PC-9 (cell line): ENCODE measurements at places on chromosomes 4 and X.
A peak's percentile ranks its signal among the peaks of the same experiment; 100 is the strongest.

- no peak for DNase-seq
Observed at GRCh38 chr4:145773581-145774234, 93.8 kb downstream of the C4orf51 start.

DNA sequence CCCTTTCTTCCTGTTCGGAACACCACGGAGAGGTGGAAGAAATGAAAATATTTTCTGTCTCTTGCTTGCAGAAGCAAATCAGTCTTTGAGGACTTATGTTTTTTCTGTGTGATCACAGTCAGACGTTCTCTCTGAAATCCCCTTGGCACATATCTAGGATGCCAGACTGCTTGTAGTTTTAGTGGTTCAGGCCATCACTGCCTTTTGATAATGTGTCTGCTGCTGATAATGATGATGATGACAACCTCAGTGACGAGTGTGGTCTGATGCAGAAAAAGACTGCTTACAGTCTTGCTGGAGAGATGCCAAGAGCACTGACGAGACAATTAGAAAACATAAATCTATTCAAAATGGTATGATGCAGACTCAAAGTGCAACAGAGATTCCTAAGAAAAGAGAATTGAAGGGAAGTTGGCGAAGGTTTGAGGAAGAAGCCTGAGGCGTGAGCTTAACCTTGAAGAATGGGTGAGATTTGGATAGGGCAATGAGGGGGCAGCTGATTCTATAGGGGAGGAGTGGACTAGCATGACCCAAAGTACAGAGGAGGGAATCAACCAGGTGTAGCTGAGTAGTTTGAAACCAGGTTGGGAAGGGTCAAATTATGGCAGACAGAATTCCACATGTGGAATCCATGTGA, 7.9 kb downstream of the RAB33A start:
- DNase-seq, result no peak

DNA sequence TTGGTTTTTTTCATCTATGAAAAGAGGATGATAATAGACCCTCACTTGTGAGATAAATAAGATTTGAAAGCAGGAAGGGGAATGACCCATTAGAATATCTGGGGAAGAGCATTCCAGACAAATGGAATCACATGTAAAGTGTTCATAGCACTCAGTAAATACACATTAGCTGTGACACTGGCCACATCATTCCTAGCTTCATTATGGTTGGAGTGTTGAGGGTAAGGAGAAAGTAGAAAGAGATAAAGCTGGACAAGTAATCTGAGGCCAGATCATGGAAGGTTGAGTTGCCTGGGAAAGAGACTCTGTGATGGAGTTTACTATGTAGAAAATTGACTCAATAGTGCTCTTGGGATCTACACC, 6.9 kb upstream of the PGRMC1 start:
- DNase-seq, result no peak

DNA sequence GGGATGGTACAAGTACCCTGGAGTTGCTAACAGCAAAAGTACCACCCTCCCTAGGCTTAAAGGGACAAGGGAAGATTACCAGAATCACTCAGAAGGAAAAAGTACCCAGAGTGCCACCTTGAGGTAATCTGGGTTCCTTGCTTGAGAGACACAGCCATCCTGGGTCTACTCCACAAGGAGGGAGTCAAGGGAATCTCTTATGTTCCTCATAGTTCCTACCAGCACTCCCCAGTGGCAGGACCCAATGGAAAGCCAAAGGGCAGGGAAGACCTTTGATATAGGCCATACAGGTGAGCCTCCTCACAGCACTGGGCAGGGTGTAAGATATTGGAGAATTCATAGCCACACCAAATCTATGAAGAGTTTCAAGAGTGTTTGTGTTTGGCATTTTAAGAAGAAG, 5.7 kb downstream of the IL2 start:
- no peak for DNase-seq

DNA sequence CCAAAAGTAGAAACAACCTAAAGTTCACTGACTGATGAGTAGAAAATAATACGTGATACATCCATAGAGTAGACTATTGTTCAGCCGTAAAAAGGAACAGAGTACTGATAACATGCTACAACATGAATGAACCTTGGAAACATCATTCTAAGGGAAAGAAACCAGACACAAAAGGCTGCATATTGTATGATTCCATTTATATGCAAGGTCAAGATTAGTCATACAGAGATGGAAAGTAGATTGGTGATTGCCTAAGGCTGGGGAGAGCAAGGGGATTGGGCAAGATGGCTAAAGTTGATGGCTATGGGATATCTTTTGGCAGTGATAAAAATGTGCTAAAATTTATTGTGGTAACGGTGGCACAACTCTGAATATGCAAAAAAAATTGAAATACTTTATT, 209.1 kb downstream of the RELL1 start:
- peak; percentile 48 for DNase-seq

DNA sequence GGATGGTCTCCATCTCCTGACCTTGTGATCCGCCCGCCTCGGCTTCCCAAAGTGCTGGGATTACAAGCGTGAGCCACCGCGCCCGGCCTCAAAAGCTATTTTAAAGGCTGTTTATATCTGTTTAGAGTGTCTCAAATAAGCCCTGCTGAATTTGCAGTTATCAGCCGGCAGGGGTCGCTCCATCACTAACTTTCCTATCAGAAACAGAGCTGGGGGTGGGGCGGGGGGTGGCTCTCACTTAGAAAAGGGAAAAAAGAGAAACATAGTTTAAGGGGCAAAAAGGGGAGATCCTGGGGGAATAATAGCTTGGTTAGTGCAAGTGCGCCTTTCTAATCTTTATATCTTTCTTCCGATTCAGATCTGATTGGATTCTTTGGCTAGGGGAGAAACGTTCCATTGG, 450.7 kb downstream of the UBE2NL start:
- DNase-seq, result no peak

DNA sequence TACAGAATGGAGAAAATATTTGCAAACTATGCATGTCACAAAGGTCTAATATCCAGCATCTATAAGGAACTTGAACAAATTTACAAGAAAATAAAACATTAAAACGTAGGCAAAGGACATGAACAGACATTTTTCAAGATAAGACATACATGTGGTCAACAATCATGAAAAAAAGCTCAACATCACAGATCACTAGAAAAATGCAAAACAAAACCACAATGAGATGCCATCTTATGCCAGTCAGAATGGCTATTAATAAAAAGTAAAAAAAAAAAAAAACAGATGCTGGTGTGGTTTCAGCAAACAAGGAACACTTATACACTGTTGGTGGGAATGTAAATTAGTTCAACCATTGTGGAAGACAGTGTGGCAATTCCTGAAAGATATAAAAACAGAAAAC, 75.8 kb upstream of the IL13RA2 start:
- DNase-seq, result no peak

GRCh38 chrX:143648705-143649104, 12.8 kb upstream of the SLITRK4 start:
- no peak for DNase-seq

- DNase-seq, result no peak
Observed at GRCh38 chrX:47500554-47500953, 17.5 kb upstream of the ZNF41 start.

DNA sequence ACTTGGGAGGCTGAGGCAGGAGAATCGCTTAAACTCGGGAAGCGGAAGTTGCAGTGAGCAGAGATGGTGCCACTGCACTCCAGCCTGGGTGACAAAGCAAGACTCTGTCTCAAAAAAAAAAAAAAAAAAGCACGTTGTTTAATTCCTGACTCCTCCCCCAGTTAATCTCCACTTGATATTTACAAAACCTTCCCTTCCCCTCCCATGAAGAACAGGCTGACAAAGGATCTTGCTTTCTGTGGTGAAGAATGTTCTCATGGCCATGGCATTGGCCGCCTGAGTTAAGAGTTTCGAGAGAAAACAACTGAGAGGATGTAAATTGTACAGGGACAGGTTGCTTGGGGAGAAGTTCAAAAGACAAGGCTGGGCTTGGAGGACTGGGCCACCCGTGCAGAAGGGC, 168.2 kb upstream of the BCOR start:
- no peak for DNase-seq

DNA sequence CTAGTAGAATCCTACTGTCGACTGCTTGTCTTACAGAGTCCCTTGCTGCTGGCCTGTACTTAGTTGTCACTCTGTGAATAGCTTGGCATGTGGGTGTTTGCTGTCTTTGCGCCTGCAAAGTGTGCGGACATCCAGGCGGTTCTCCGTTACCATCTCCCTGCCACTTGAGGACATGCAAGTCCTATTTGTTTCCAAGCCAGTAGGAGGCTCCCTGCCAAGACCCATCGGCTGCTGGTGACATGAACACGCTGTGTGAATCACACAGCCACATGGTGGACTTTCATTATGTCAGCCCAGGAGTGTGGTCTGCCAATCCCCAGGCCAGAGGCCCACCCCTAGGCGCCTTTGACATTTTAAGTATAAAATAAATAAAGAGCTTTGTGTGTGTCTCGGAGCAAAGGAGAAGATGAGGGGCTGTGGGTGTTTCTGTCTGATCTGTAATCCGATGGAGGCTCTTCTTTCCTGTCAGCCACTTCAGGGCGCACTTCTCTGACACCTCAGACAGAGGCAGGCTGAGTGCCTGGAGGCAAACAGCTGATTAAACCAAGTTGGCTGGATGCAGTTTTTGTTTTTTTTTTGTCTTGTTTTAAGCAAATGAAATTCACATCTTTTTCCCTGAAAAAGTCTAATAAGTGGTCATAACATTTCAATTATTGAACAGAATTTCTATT, 51.5 kb downstream of the ALPK1 start:
- DNase-seq, result no peak

DNA sequence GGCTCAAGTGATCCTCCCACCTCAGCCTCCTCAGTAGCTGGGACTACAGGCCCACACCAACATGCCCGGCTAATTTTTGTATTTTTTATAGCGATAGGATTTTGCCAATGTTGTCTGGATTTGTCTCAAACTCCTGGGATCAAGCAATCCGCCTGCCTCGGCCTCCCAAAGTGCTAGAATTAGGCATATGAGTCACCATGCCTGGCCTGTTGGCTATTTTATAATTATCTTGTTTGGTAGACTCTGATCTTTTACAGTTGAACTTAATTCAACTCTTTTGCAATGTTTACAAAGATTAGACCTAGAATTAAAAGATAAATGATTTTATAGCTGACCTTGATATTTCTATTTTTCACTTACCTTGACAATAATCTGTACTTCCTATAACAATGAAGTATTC, 18.0 kb downstream of the DCK start:
- DNase-seq, result no peak

- DNase-seq, result no peak
Observed at GRCh38 chrX:123085311-123085940, 98.7 kb upstream of the GRIA3 start.

DNA sequence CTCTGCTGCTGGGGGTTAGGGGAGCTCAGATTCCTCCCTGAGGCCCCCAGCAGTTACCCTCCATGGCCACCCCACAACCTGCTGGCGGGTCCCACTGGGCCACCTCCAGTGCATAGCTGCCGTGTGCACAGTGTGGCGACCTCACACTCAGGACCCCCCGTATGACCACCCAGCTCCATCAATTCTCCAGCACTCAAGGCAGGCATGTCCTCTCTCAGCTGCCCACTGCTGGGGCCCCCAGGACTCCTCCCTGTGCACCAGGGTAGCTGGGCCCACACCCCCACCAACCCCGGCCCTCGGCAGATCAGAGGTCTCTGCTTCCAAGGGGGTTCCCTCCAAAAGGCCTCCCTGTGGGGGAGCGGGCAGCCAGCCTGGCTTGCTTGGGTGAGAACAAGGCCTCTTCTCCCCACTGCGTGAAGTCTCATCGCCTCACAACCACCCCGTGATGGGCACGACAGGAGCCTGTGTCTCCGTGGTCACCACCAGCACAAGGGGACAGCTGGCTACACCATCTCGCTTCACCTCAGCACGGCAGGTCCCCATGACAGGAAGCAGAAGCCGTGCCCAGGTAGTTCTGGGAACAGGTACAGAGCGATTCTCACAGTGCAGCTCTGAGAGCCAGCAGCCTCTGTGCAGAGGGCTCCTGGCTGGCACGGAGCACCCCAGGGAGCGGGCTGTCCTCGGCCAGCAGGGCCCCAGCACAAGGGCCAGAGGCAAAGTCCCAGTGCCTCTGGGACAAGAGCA, 4.6 kb upstream of the HAUS3 start:
- DNase-seq, result no peak

- no peak for DNase-seq
Observed at GRCh38 chr4:21991562-21991961, 43.0 kb upstream of the KCNIP4 start.

DNA sequence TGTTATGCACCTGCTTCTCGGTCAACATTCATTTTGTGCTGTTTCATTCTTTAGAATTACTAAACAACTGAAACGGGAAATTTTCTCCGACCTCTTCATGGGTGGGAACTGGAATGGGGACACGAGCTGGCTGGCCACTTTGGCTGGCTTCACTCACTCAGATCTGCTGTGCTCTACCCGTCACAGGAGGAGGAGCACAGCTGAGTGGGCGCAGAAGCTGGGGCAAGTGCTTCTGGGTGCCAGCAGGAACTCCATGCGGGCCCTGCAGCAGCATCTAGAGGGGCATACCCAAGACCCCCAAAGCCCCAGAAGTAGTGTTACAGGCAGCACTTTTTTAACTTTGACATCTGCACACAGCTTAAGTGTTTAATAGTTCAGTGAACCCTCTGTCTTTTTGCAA, 109.6 kb downstream of the TMEM144 start:
- DNase-seq, result no peak

- no peak for DNase-seq
Observed at GRCh38 chrX:31540313-31540712, 468.5 kb upstream of the FTHL17 start.

GRCh38 chrX:154411981-154412340, 622 bp downstream of the TAFAZZIN start:
- peak; percentile 58 for DNase-seq

- no peak for DNase-seq
Observed at GRCh38 chrX:143304025-143304424, 213.2 kb downstream of the SPANXN3 start.

GRCh38 chrX:48834383-48834709, 1.1 kb downstream of the PCSK1N start:
- DNase-seq, result no peak

DNA sequence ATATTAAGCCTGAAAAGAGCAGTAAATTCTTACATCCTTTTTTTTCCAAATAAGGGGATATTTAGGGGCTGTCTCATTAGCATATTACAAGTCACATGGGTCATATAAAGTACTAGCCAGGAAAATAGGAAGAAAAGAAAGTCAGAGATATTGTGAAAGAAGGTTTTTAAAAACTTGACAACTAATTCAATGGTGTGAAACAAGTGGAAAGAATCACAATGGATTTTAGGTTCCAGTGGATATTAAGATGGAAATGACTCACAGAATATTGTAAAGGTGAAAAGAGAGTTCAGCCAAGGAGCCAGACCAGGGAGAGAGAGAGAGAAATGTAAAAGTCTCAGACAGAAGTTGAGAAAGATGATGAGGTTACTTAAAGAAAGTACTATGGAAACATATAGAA, 297.2 kb downstream of the IQCM start:
- DNase-seq, result no peak

DNA sequence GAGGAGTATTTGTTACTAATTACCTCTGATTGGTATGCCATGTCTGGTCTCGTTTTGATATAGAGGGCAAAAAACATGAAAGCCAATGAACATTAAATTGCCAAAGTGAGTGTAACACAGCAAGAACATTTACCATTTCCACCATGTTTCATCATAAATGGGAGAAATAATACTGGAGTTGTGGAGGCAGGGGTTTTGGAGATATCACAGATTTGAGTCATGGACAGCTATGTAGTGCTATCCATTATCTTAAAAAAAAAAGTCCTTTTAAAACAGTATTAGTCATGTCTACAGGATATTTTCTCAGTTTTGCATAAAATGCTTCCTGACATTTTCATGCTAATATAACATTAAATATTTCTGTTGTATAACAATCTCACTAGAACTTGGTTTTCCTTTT, 301.2 kb downstream of the IL1RAPL1 start:
- DNase-seq, result no peak

GRCh38 chr4:74292111-74292870, 16.0 kb upstream of the EPGN start:
- DNase-seq, result no peak
